MV-4-11 (cell line): ENCODE measurements at places on chromosomes 6 and 20.

DNA sequence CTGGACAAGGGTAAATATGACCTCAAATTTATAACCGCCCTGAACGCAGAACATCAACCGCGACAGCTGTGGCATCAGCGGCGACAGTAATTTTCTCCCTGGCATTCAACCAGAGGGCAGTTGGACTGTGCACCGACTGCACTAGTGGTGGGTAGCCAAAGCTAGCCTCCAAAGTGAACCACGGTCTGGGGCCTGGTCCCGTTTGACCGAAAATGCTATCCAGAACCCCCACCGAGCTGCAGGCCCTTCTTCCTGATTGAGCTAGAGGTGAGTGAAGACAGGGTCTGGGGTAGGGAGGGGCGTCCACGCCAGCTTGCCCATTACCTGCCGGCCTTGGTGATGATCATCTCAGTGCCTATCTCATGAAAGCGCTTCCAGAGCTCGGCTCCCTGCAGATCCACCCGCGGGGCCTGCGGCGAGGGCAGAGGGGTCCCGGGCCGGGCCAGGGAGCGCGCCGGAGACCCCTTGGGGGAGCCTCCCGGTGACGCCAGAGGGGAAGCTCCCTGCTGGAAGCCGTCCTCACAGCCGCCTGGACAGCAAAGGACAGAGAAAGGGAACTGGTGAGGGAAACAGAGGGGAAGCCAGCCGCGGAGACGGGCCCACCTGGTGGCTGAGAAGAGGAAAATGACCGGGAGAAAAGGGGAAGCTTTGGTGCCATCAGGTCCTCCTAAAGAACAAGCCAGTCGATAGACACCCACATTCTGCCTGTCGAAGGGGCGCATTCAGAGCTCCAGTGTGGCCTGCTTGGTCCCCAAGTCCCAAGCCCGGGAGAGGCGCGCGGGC lies 2.0 kb downstream of the TBX18 start:
- DNase-seq, result no peak

DNA sequence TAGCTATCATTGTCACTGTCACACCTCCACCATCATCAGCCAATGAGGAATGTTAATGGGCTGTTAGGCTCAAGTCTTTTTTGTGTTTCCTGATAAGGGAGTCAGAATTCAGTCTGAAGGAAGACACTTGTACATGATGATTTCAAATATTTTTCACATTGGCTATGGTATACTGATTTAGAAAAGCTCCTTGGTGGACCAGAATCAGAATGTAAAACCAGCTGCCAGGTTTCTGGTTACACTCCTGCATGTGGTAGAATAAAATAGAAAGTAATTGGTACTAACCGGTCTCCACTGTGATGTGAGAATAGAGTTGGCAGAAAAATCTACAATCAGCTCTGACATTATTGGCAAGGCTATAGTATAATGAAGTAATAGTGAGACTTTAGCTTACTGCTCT lies 10.7 kb downstream of the COL9A1 start:
- no peak for DNase-seq

DNA sequence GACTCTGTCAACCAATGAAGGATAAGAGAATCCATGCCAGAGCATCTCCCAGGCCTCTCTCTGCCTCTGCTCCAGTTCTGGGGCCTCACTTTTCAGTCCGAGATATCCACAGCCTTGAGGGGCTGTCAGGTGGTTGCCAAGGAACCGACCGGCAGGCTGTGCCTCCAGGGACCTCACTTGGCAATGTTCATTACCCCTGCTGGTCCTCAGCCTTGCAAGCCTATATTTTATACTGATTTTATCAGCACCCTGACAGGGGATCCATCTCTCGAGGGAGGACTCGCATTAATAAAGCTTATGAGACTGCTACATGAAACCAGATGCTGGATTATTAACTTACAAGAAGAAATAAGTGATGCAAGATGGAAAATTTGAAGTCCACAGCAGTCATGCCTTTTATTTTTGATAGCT lies 39.9 kb downstream of the TMC2 start:
- no peak for DNase-seq

GRCh38 chr6:157300436-157300835 lies 22.9 kb downstream of the TMEM242 start:
- no peak for DNase-seq

DNA sequence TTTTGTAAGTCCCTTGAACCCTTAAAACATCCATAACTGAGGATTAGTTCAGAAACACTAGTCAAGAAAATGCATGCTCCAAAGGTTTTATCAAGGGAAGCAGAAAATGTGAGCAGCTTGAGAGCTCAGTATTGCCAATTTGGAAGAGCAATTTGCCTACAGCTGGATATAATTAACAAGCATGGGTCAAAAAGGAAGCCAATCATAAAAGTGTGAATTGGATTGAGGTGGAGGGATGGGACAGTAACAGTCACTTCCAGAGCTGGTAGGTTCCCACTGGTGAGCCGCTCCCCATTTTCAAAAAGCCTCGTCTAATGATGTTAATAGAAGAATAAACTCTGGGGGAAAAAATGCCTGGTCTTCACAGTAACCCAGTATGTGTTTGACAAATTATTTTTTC lies 5.0 kb upstream of the PTPRK start:
- no peak for DNase-seq

- peak; percentile 1 for DNase-seq
Measured at GRCh38 chr20:20864351-20865096, 152.1 kb upstream of the RALGAPA2 start.

- peak; percentile 44 for DNase-seq
Measured at GRCh38 chr20:856361-856775, 22.9 kb downstream of the FAM110A start.

GRCh38 chr20:2840967-2841531 lies 504 bp downstream of the VPS16 start:
- no peak for DNase-seq

- no peak for DNase-seq
Measured at GRCh38 chr20:57940868-57941522, 231.2 kb upstream of the PMEPA1 start.

GRCh38 chr6:161151660-161152526 lies 122.0 kb downstream of the AGPAT4 start:
- DNase-seq, result no peak

- DNase-seq, result no peak
Measured at GRCh38 chr6:90198758-90199425, 97.8 kb downstream of the BACH2 start.

GRCh38 chr6:100658486-100658885 lies 193.8 kb upstream of the SIM1 start:
- no peak for DNase-seq

GRCh38 chr6:130611366-130611765 lies 215.8 kb upstream of the SMLR1 start:
- no peak for DNase-seq

- peak; percentile 80 for DNase-seq
Measured at GRCh38 chr6:83463886-83464285, 33.0 kb upstream of the ME1 start.

- no peak for DNase-seq
Measured at GRCh38 chr20:51382111-51382985, 160.2 kb downstream of the NFATC2 start.

DNA sequence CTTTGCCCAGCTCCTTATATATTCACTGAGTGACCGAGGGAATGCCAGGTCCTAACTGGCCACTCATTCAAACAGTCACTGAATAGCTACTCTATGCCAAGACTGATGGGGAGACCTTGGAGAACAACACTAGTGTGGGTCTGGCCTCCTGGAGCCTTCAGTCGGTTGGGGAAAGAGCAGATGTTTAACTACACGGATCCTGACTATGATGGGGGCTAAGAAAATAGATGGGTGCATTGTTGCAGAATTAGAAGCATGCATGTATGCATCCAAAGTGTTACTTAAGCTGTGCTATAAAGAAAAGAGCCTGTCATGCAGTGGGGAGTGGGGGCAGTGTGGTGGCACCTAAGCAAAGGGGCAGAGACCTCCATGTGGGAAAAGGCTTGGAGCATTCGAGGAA lies 6.5 kb downstream of the FKBP1A start:
- no peak for DNase-seq

DNA sequence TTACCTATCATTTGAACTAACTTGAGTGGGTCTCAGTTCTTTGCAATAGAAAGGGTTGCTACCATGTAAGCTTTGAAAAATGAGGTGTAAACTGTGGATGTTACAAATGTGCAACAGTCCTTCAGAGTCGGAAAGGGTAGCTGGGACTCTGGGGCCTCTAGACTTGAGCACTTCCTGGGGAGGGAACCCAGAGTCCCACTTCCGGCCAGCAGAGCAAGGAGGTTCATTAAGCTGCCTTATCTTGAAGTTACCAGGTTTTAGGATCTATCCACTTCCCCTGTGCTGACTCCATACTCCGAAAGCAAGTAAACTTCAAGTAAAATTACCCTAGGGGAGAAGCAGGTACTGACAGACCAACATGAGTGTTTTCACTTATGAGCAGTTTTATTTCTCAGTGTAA lies 9.4 kb downstream of the TRIM10 start:
- DNase-seq, result peak; percentile 8

- DNase-seq, result no peak
Measured at GRCh38 chr20:24979036-24979960, 13.3 kb downstream of the APMAP start.

- peak; percentile 21 for DNase-seq
Measured at GRCh38 chr6:112040956-112041355, 12.9 kb upstream of the CCN6 start.

DNA sequence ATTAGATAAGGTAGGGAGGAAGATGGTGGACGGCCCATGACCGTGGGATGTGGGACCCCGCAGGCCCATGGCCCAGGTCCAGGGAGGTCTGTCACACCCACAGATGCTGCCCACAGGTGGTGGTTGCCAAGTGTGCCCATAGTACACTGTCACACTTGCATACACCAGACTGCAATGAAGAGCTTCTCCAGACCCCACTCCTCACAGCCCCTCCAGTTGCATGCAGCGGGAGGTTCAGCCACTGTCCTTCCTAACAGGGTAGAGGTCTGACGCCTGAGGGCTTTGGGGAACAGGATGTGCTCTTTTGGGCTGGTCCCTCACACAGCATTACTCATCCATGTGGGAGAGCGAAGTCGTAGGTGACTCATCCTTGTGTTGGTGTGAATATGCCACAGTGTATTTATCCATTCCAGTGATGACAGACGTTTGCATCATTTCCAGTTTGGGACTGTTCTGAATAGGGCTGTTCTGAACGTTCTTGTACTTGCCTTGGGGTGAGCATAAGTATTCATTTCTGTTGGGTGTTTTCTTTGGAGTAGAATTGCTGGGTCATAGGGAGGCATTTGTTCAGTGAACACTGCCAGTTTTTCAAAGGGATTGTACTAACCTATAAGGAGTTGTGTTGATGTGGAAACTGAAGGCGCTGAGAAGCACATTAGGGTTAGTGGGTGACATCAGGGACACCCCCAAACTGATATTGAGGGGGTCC lies 10.1 kb upstream of the PYGB start:
- DNase-seq, result peak; percentile 98

- no peak for DNase-seq
Measured at GRCh38 chr6:7314414-7314813, 1.4 kb upstream of the SSR1 start.

- peak; percentile 98 for DNase-seq
Measured at GRCh38 chr6:53199156-53199555, 50.5 kb upstream of the GCM1 start.

DNA sequence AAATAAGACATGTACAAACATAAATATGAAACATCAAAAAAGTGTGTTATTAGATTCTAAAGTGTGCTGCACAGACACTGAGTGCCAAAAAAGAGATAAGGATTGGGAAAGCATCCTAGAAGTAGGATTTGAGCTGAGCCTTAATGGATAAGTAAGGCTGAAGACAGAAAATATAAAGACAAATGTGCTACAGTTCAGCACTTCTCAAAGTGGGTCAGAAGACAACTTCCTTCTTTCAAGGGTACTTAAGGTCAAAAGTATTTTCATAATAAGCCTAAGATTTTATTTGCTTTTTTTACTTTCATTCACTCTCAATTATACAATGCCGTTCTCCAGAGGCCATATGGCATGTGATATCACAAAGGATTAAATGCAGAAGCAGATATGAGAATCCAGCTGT lies 16.8 kb downstream of the USP45 start:
- DNase-seq, result no peak

- no peak for DNase-seq
Measured at GRCh38 chr6:38153076-38153797, 333.7 kb downstream of the ZFAND3 start.

- no peak for DNase-seq
Measured at GRCh38 chr6:53269827-53270226, 78.9 kb downstream of the ELOVL5 start.

- DNase-seq, result no peak
Measured at GRCh38 chr6:82711105-82711827, 347.6 kb downstream of the TPBG start.

DNA sequence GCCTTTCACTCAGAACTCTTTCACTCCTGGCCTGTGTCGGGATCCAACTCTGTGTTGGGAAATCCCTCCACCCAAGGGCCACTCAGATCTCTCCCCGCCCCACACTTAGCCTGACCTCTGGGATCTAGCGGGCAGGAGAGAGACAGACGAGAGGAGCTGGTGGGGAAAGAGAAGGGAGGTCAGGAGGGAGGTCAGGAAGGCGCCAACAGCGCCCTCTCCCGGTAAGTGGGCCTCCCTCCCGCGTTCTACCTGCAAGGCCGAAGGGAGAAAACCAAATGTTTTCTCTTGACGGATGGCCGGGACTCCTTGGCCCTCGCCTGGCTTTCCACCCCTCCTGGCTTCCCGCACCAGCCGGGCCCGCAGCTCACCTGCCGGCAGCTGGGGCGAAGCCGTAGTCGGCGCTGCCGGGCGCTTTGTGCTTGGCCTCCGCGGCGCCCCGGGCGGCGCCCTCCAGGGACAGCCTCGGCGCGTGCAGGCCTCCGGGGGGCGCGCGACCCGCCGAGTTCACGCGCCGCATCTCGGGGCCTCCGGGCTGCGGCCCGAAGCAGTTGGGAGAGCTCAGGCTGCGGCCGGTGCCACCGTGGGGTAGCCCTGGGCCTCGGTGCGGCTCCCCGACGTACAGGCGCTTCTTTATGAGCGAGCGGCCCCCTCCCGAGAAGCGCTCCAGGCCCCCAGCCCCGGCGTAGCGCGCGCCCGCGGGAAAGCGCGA lies 38.2 kb downstream of the C6orf132 start:
- peak; percentile 55 for DNase-seq

DNA sequence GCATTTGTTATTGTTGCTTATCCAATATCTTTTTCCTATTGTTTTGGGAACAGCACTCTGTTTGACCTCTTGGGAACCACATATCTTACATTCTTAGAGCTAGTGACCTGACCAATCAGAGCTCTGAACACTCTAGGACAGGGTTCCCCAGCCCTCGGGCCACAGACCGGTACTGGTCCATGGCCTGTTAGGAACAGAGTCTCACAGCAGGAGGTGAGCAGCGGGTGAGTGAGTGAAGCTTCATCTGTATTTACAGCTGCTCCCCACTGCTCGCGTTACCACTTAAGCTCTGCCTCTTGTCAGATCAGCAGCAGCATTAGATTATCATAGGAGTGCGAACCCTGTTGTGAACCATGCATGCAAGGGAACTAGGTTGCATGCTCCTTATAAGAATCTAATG lies 226.0 kb upstream of the TSHZ2 start:
- DNase-seq, result no peak

DNA sequence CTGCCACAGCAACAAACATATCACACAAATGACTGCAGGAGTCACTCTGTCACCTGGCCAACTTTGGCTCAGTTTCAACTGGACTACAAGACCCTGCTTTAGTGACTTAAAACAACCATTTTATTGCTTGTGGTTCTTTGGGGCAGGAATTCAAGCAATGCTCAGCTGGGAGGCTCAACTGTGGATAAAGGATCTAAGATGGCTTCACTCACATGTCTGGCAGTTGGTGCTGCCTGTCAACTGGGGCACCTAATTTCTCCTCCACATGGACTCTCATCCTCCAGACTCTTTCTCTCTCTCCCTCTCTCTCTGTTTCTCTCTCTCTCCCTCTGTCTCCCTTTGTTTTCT lies 2.8 kb upstream of the EPB41L2 start:
- DNase-seq, result no peak

GRCh38 chr6:111683157-111683556 lies 77.5 kb upstream of the TRAF3IP2 start:
- DNase-seq, result no peak

- DNase-seq, result peak; percentile 75
Measured at GRCh38 chr6:148464319-148465010, 121.8 kb downstream of the SASH1 start.
